ENCODE measurements at places on chromosomes 12 and 14.

- no peak for DNase-seq
Measured at GRCh38 chr14:79418649-79419415, 792.5 kb downstream of the DIO2 start.

GRCh38 chr12:67099858-67100257 lies 169.3 kb upstream of the CAND1 start:
- DNase-seq, result no peak

DNA sequence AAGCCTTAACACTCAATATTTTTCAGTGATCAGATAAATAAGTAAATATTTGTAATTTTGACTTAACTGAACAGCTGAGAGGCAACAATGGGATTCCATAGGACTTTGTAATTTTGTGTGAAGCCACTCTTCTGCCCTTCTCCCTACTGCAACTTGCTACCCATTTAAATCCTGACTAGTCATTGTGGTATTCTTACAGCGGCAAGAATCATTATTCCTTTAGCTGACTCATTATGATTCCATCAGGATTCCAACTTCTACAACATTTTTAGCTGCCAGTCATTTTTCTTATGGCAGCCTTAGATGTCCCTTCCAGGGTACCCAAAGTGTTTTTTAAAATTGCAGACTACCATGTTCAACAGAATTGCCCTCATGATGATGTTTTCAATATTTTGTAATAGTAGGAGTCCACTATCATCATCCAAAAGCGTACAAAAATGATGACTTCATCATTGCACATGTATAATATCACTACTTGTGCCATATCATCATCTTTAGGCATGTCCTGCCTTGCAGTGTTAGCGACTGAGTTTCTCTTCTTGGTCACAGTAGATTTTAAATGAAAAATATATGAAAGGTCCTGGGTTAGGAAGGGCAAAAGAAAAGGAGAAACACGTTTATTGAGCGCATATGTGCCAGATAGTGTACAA lies 5.1 kb upstream of the MAGOHB start:
- DNase-seq, result no peak

- no peak for DNase-seq
Measured at GRCh38 chr14:99792551-99793212, 531 bp upstream of the EML1 start.

DNA sequence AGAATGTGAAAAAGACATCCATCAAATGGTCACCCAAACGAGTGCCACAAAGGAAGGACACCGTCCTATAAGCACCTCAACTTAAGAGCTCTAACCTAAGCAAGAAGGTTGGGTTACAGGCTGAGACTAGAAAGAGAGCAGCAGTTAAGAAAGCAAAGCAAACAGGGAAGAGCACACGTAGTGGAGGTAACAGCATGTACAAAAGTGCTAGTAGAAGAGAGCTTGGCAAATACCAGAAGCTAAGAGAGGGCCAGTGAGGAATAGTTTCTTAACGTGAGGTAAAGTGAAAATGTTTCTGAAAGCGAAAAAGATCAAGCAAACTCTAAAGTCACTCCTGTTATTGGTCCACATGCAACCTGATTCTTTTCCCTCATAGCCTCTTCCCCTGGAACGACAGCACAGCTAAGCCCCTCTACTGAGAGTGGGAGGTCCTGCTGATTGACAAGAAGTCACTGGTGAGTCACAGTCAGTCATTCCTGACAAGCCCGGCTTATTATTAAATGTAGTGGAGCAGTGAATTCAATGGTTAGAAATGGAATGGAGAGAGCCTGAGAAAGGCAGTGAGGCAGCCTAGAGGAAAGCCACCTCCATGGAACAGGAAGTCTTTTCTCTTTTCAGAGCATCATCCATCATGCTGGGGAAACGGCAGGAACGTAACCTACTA lies 204.4 kb downstream of the SLC25A21 start:
- no peak for DNase-seq
